ENCODE measurements at places on chromosomes 3 and 15.

DNA sequence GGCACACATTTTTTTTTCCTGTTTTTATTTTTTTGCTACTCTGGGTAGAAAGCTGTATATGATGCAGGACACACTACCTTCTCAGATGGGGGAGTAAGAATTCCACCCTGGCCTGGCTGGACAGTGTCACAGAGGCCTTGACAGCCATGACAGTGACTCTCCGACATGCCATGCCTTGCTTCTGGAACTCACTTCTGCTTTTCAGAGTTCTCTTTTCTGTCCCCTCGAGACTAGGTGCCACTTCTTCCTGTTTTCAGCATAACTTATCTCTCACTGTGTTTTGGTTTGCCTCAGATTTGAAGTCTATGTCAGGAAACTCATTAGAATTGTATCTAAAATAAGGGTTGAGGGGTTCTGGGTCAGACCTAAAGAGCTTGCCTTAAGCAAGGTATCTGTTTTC lies 69.1 kb upstream of the SEC13 start:
- no peak for DNase-seq

DNA sequence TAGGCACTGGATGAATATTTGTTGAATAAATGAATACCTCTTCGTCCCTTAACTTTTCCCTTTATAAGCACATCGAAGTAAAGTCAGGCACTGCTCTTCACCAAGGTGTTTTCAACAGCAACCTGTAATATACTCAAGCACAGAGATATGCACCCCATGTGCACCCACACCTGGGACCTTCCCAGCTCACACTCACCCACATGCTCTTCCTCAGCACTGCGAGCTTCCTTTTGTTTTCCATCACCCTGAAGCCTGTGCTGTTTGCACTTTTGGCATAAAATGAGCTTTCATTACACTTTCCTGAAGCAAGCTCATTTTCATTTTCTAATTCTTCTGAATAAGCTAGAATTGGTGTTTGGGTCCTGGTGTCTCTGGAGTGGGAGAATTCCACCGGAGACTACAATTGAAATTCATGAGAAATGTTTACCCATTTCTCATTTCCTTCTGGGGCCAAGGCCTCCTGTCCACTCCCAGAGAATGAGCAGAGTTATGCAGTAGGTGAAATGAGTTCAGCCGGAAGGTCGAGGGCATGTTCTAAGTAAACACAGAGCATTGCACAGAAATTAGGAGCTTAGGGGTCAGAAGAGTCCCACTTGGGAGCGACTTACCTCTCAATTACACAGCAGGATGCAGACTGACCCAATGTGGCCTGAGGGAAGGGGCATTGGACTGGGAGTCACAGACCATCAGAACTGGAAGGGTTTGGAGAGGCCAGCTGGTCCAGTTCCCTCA lies 15.0 kb downstream of the MASP1 start:
- DNase-seq = no peak

- DNase-seq = no peak
Measured at GRCh38 chr15:31148297-31149087, 47.0 kb upstream of the TRPM1 start.

DNA sequence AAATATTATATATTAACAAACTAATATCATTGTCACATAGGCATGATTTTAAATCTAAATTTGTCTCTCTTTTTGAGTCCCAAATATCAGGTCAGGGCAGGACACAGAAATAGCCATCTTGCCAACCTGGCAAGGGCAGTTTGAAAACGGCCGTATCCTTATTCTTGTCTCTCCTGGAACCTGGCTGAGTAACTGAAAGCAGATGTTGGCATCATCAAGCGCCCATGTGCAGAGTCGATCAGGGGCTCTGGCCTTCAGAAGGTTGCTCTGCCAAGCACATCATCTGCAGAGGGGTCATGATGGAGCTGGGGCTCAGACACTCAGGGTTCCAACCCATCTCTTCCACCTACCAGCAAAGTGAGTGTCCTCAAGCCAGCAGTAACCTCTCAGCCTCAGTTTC lies 55.2 kb upstream of the OCA2 start:
- DNase-seq = no peak

DNA sequence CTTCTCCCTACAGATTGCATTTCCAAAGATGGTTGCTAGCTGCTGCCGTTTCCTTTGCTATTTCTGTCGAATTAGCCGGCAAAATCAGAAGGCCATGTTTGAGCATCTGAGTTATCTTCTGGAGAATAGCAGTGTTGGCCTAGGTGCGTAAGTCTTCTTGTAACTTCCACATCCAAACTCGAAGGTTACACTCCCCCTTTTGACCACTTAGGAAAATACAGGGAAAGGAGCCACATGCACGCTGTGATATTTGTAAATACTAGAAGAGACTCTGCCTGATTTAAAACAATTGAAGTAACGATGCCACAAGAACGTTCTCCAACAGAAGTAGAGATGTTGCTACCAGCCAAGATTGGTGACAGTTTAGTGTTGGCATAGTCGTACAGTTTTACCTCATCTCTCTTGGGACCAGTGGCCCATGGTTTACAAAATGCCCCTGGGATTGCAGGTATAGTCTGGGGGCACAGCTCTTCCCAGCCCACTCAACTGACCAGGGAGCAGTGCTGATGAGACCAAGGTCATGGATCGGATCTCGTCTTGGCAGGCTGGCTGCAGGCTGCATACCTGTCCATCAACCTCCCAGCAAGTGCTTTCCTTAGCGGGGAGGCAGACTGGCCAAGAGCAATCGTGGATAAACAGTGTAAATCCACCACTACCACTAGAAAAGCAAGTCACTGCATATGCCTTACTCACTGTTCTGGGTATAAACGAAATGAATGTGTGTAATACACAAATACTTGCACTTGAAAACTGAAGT lies 268.4 kb upstream of the CHRM5 start:
- DNase-seq = no peak

GRCh38 chr15:95598251-95598855 lies 732.1 kb upstream of the NR2F2 start:
- no peak for DNase-seq

DNA sequence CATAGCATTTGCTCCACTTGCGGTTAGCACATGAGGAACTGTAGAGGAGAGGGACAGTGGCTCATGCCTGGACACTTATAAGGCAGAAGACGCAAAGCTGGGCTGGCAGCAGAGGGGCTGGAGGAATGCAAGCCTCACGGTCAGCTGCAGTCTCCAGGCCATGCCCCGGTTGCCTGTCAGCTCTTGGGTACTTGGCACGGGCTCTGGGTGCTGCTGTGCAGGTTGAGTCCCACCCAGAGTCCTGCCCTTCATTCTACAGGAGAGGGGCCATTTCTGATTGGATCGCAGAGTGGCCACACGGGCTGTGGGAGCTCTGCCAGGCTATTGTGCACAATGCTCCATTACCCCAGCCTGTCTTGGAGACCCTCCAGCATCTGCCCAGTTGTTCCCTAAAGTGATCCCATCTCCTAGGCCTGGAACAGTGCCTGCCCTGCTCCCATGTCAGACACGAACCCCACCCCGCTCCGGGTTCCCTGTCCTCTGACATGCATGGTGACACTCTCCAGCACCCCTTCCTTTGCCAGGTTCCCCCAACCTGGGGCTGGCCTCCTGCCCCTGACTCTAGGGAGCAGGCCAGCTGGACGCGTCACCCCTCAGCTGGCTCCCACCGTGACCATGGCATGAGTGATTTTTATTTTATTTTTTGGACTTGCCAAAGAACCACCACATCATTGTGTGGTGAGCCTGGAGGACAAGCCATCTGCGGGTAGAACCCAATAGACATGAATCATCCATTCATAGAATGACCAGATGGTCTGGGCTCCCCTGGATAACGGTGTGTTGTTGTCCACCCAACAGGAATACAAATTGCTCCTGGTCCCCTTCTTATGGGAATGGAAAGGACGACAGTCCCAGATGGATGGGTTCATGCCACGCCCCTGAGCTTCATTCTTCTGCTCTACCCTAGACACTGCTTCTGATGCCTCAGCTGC lies 51.0 kb upstream of the KLF13 start:
- no peak for DNase-seq

DNA sequence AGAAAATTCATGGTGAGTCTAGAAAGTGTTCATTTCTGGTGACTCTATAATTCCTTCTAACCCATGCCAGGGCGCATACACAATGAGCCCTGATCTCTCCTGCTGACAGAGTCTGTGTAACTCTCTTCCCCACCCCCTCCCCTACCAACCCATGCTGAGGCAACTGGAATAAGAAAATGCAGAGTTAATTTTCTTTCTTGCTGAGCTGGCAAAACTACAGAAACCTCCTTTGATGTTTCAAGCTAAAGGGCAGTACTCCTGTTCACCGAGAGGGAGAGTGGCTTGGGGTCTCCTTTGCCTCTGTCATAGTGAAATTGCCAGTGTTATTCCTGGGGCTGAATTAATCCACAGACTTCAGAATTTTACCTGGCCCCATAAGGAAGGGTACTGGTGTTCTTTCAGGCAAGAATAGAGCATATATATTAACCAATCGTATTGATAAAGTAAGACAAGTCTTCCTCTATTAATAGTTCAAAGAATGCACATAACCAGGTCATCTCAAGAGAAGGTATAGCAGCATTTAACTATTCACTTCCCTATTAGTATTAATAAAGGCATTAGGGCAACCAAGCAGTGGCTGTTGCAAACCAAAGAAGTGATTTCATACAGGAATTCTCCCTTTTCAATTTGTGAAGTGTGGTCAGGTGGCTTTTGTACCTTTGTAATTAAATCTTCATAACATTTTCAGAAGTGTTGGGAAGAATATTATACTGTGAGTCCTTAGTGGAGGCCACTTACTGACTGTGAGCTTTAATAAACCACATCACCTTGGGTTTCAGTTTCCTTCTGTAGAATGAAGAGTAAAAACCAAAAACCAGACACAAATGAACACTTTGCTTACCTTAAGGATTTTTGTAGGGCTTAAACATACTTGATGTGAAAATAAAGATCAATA lies 4.1 kb downstream of the GAP43 start:
- no peak for DNase-seq

GRCh38 chr3:67635257-67635656 lies 19.2 kb downstream of the SUCLG2 start:
- DNase-seq = no peak

- DNase-seq = no peak
Measured at GRCh38 chr3:134249935-134250716, 533 bp downstream of the RYK start.

GRCh38 chr15:44145495-44145894 lies 49.6 kb downstream of the FRMD5 start:
- DNase-seq = no peak

GRCh38 chr3:29171043-29171990 lies 109.6 kb upstream of the RBMS3 start:
- DNase-seq = no peak

- no peak for DNase-seq
Measured at GRCh38 chr3:108415661-108416060, 94.7 kb downstream of the MYH15 start.

- DNase-seq = no peak
Measured at GRCh38 chr3:157112536-157112935, 47.4 kb downstream of the CCNL1 start.

GRCh38 chr3:101676765-101677435 lies at the start of gene ZBTB11:
Gene ZBTB11, minus strand, starts transcription at chr3:101677132. Its CDS starts 218 bp downstream, at chr3:101676914.
- peak; percentile 100 for DNase-seq

- DNase-seq = no peak
Measured at GRCh38 chr3:58018892-58019742, 10.9 kb downstream of the FLNB start.

GRCh38 chr15:57432141-57432741 lies 55.9 kb downstream of the CGNL1 start:
- DNase-seq = no peak

- no peak for DNase-seq
Measured at GRCh38 chr15:69034352-69034751, 19.9 kb downstream of the NOX5 start.

DNA sequence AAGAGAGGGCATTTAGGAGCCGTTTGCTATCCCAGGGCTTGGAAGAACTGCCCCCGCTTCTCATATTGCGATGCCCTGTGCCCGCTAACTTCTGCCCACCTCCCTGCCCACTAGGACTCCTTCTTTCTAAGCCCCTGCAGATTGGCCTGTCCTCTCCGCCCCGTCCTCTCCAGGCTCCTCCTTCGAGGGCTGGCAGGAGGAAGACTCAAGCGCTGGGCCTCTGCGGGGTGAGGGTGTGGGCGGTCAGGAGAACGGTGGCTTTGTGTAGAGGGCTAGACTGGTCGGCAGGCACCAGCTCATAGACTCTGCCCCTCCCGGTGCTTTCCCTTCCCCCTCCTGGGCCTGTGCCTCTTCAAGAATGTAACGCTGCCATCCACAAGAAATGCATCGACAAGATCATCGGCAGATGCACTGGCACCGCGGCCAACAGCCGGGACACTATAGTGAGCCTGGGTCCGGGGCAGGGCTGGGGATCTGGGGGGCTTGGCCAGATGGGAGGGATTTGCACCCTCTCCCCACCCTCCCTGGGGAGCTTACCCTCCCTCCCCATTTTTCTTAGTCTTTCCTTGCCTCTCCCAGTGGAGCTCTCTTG lies 21.9 kb downstream of the PRKCD start:
- no peak for DNase-seq

GRCh38 chr3:104628185-104628789 lies 738.4 kb upstream of the ALCAM start:
- no peak for DNase-seq

- DNase-seq = no peak
Measured at GRCh38 chr15:68421115-68421551, 10.8 kb downstream of the ITGA11 start.

DNA sequence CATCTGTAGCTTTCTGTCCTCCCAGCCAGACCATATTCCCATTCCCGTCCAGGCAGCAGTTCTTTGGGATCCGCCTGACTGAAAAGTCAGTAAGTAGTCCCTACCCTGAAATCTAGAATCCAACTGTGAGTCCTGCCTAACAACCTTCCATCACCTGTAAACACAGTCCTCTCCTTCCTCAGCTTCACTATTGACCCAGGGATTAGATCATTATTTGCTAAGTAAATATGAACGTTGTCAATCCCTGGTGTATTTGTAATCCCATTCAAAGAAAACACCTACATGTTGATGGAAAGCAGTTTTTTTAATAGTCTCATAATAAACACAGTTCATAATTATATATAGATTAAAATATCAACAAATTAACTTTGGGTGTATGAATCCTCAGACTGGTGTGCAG lies 732 bp downstream of the SAXO2 start:
- DNase-seq = no peak

DNA sequence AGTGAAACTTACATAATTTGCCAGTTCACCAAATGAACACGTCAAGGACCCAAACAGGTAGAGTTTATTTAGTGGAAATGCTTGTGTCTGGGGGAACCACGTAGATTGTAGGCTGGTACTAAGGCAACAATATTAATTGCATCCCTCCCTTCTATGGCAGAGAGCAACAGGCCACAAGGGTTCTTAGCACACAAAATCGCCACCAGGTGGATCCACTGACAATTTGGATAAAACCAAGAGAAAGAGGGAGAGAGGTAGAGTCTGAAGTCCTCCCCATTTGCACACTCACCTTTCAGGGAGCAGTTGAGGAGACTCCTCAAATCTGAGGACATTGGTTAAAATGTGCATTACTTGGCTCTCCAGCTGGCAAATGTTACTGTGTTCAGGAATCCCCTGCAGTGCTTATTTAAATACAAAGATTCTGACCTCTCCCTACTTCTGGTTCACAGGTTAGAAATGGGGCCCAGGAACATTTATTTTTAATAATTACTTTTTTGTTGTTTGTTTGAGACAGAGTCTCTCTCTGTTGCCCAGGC lies 181.0 kb upstream of the FEZF2 start:
- no peak for DNase-seq

All from urinary bladder (tissue), 4 donors.